ENCODE measurements at places on chromosomes 16 and 17.

DNA sequence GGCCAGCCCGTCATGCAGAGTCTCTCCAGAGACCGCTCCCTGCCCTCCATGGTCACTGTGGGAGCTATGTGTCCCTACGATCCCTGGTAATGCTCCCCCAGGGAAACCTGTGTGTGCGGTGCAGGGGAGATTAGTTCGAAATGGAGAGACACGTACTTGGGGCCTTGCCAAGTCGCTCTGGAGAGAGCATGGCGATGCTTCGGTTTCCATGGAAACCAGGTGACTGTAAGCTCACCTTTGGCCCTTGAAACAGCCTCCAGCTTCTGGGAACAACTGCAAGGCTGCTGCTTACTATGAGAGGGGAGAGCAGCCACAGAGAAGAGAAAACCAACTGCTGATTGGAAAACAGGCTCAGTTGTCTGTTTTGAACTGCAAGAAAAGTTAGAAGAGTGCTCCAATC, 879.7 kb upstream of the EEF2KMT start:
- no peak for DNase-seq

GRCh38 chr16:88460496-88461330, 7.6 kb downstream of the ZFPM1 start:
- DNase-seq: no peak

- DNase-seq: no peak
Observed at GRCh38 chr17:78674595-78675315, 97.6 kb upstream of the DNAH17 start.

GRCh38 chr17:35612924-35613521, 25.9 kb downstream of the AP2B1 start:
- DNase-seq: no peak

DNA sequence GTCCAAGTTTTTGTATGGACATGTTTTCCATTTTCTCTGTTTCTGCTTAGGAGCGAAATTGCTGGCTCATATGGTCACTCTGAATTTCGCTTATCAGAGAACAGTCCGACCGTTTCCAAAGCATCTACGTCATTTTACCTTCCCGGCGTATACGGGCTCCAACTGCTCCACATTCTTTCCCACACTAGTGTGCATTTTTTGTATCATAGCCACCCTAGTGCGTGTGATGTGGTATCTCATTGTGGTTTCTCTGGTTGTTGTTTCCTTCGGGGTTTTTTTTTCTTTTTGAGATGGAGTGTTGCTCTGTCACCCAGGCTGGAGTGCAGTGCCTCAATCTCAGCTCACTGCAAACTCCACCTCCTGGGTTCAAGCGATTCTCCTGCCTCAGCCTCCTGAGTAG, 31.0 kb upstream of the BHLHA9 start:
- no peak for DNase-seq

- no peak for DNase-seq
Observed at GRCh38 chr17:68035131-68035522, 408 bp upstream of the KPNA2 start.

DNA sequence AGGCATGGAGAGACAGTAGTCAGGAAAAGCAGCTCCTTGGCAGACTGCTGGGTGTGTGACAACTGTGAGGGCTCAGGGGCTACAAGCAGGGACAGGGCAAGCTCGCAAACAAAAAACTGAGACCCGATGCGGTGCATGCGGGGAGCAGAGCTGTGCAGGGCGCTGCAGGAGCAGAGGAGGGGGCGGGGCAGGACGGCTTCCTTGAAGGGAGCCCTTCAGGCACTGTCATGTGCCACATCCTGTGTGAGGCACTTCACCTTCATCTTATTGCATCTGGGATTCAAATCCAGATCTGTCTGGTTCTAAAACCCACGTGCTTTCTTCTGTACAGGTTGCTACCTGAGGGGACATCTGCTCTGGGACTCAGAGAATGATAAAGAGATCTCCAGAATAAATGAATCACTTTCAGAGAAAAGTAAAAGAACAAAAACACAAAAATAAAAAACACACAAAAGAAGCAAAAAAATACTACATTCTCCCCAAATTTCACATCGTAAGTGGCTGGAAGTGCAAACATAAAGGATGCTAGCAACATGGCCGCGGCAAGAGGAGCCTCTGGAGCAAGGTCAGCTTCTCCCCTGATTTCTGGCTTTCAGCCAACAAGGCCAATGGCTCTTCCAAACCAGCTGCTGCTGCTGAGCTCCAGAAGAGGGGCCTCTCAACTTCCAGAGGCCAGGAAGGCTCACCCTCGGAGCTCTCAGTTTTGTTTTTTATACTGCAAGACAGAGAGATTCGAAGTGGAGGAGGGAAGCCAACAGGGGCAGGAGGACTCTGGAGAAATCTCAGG, 14.2 kb downstream of the LYRM9 start:
- no peak for DNase-seq

Data from Panc1 (cell line).